ENCODE measurements at places on chromosomes 3 and 15. TPM values are rescaled to one million over a fixed set of nuclear protein-coding genes. Genes with fewer than 3 reads are reported as not detected.

PLSCR5 gene
- not detected for total RNA-seq

CD86 gene
- total RNA-seq: not detected

CLEC3B gene
- total RNA-seq: not detected

LRRIQ4 gene
- total RNA-seq: not detected
